ENCODE measurements at places on chromosomes 13 and 19. TPM values are rescaled to one million over a fixed set of nuclear protein-coding genes. Genes with fewer than 3 reads are reported as not detected.
A peak's percentile ranks its signal among the peaks of the same experiment; 100 is the strongest.

DNA sequence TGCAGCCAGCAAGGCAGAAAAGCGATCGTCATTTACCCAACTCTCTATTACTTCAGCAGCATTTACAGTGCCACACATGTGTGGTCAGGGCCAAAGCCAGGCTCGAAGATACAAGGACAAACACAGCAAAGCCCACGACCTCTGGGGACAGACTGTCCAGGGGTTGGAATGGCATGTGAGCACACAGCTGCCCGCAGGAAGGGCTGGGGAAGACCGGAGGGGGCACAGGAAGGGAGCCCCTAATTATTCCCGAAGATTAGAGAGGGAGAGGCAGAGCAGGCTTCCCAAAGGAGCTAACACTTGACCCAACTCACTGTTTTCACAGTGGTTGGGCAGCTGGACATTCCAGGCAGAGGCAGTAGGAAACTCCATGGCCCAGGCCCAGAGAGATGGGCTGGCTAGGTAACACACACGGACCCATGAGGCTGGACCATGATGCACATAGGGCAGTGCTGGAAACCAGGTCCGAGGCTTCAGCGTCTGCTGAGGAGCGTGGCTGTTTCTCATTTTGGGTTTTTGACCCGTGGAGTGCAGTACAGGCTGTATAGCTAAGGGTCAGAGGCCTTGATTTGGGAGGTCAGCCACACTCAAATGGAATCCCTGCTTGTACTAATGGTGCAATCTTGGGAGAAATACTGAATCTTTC is 179.8 kb downstream of the FOXO1 start:
- DNase-seq = no peak

- DNase-seq = peak; percentile 46
Measured at GRCh38 chr13:51771418-51772104, 32.4 kb downstream of the DHRS12 start.

DNA sequence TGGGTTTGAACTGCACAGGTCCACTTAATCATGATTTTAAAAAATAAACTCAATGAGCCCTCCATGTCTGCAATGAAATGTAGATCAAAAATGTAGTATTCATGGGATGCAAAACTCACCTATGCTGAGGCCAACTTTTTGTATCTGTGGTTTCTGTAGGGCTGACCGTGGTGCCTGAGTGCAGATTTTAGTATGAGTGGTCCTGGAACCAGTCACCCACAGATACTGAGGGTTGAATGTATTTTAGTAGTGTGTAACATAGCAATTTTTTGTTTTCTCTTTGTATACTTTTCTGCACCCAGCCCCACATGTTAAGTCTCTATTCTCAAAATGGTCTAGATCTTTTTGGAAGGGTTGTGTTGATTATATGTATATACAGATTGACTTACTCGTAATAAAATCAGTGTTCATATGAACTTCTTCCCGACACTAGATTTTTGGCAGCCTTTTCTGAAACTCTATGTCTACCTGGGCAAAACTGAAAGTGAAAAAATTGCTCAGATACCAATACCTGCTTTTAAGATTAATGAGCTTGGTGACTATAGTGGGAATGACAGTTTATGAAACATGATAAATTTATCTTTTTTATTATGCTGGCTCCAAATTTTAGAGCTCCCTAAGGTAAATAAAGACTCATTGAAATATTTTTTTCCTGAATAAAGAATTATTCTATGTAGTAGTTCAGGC is 51.6 kb downstream of the DNAJC15 start:
- DNase-seq = no peak

GRCh38 chr19:33273881-33274662 is 28.3 kb downstream of the CEBPA start:
- DNase-seq = peak; percentile 97

The PRTN3 gene
- total RNA-seq = not detected
